ENCODE measurements at places on chromosomes 12 and 14.

DNA sequence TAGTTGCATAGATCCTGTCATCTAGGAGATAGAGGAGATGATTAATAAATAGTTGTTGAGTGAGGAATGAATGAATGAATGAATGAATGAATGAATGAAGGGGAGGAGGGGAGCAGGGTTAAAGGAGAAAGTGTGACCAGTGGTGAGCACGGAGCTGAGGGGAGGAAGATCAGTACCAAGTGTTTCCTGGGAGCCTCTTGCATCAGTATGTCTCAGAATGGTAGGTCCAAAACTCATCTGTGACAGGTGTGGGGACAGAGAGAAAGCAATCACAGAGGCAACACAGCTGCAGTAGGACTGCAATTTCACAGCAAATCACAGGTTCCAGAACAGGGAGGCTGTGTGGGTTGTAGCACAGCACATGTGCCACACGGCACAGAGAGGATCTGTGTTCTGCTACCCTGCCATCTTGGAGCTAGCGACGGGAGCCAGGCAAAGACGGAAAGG lies 14.5 kb upstream of the TNFRSF1A start:
- DNase-seq = no peak

DNA sequence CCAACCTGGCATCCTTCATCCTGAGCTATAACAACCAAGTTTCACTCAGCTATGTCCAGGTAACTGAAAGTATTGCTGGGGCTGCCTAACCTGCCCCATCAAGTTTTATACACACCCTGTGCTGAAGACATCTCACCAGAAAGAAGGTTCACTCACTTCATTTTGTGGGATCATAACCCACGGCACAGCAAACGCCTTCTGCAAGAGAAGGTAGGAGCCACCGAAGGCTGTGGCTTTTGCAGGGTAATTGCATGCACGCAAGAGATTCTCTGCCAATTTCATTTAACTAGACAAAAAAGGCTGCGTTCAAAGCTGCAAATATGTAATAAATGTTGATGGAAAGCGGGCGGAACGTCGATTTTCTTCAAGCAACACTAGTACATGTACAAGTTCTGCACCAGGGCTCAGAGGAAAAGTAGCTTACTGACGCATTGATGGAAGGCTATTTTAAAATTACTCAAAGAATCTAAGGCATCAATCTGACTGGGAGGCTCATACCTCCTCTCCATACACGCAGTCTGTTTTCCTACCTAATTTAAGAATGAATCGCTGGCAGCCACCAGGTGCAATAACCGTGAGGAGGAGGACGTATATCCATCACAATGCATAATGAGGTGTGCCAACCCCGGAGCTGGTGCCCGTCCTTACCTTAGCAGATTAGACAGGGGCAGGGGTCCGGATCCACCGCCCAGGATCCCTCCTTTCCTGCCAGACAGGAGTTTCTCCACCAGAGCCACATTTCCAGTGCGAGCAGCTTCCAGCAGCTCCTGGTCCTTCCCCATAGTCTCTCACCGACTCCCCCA lies 1.1 kb downstream of the ANKS1B start:
- DNase-seq = peak; percentile 17

GRCh38 chr12:3083921-3084347 lies 6.8 kb downstream of the TSPAN9 start:
- DNase-seq = no peak

DNA sequence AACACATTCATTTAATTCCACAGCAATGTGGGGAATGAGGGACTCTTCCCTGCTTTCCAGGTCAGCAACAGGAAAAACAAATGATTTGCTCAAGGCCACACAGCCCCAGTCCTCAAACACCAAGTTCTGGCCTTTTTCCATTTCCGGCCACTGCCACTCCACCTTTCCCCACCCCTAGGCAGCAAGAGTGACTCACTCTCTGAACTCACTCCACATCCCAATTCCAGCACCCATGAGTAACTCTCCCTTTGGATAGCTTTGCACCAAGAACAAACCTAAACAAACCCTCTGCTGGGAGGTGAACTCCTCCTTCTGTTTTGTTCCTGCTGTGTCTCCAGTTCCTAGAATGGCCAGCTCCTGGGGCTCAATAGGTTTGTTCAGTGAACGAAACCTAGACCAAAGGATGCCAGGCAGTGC lies 30.4 kb upstream of the PLEKHG6 start:
- DNase-seq = no peak

DNA sequence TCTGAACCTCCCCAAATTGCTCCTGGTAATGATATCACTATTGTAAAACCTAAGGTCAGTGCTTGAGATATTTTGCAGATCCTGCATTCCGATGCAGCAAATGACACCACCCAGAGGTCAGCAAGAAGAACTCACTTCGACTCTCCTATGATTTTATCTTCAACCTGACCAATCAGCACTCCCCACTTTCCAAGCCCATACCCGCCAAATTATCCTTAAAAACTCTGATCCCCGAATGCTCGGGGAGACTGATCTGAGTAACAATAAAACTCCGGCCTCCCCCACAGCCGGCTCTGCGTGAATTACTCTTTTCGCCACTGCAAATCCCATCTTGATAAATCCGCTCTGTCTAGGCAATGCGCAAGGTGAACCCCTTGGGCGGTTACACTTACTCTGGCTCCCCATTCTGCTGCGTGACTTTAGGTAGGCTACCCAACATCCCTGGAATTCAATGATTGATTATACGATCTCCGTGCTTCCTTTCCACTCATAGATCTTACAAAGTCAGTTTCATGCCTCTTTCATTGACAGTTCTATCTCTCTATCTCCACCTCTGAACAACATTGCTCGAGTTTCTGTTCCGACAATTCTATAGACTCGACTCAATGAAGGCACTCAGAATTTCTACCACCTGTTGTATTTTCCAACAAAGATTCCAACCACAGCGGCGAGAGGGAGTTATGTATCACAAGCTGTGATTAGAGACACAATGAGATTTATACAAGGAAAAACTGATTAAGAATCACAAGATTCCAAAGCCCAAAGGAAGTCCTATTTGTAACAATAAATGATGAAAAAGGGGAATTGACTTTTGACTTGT lies 939 bp downstream of the NPC2 start:
- no peak for DNase-seq

DNA sequence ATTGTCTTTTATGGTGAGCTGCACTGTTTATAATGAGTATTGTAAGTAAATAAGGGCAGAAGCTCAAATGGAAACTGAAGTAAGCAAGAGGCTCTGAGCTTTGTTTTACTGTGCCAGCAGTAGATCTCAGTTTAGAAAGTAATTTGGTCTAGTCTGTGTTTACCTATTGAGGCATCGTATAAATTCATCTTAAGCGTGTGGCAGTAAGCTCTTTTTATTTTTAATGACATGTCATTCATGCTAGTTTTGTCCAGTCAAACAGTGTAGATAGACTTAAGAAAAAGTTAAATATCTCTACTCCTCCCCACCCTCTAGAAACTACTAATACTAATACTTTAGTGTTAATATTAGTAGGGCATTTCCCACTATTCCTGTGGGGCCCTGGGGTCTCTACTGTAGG lies 2.0 kb downstream of the ANO6 start:
- DNase-seq = no peak

DNA sequence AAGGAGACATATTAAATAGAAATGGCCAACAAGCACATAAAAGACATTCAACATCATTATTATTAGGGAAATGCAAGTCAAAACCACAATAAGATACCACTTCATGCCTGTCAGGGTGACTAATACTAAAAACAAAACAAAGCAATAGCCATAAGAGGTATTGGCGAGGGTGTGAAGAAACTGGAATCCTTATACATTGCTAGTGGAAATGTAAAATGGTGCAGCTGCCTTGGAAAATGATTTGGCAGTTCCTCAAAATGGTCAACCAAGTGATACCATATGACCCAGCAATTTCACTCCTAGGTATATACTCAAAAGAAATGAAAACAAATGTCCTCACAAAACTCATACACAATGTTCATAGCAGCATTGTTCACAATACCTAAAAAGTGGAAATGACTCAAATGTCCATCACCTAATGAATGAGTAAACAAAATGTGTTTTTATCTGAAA lies 27.0 kb downstream of the GPR135 start:
- DNase-seq = no peak

GRCh38 chr12:26298785-26299621 lies 103.6 kb downstream of the SSPN start:
- DNase-seq = no peak

DNA sequence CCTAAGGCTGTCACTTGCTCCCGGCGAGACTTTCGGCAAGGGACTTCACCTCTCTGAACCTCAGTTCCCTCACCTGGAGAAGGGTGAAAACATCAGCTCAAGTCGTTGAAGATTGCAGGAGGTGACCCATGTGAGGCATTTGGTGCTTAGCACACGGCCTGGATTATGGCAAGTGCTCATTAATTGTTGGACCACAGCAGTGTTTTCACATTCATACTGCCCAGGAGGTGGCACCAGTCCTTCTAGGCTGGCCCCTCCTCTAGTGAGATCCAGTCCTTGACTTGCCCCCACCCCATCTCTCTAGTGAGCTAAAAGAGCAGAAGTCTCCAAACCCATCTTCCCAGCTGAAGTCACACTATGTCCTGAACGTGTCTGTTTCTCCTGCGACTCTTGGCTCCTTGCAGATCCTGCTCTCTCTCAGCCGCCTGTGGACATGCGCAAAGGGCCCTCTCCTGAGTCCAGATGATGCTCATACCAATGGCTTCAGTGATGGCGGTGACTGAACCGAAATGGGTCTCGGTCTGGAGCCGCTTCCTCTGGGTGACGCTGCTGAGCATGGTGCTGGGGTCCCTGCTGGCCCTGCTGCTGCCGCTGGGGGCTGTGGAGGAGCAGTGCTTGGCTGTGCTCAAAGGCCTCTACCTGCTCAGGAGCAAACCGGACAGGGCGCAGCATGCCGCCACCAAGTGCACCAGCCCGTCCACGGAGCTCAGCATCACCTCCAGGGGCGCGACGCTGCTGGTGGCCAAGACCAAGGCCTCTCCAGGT lies 1.6 kb downstream of the FICD start:
- DNase-seq = no peak

DNA sequence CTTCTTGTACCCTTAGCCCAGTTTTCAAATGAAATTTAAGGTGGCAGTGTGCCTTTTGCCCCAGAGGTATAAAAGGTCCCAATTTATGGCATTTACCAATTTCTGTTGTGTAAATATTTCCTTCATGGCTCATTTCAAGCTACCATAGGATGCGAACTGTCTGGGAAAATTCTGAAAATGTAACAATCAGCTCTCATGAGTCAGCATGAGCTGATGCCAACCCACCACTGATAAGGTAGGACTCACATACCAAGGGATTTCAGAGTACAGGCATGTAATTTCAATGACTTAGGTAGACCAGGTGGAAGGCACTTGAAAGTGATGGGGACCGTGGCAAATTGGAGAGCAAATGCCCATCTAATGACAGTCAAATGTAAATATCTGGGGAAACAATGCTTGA lies 169.5 kb downstream of the TTC8 start:
- DNase-seq = no peak

- DNase-seq = no peak
These were observed 313.1 kb downstream of the ADGRD1 start for GRCh38 chr12:131266591-131267467.

- no peak for DNase-seq
These were observed 624 bp downstream of the RIN3 start for GRCh38 chr14:92513966-92514843.

GRCh38 chr12:56165369-56165768 lies 7.2 kb downstream of the MYL6 start:
- DNase-seq = no peak

DNA sequence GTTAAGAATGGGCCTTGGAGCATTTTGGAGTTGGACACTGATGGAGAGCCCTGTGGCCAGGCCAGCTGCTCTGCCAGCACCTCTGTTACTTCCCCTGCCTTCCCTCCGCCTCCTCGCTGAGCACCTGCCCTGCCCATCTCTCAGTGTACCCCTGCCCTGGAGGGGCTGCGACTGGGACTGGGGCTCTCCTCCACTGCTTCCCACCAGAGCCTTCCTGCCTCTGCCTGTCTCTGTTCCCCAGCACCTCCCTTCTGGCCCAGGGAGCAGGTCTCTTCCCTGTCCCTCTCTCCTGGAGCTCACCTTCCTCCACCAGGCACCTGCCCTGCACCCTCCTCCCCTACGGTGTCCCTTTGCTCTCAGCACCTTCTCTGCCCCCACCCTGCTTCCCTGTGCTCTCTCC lies 62.1 kb downstream of the WDR20 start:
- no peak for DNase-seq

GRCh38 chr14:105197211-105197641 lies 16.1 kb upstream of the NUDT14 start:
- no peak for DNase-seq

GRCh38 chr14:92994131-92994676 lies 71.3 kb downstream of the CHGA start:
- no peak for DNase-seq

DNA sequence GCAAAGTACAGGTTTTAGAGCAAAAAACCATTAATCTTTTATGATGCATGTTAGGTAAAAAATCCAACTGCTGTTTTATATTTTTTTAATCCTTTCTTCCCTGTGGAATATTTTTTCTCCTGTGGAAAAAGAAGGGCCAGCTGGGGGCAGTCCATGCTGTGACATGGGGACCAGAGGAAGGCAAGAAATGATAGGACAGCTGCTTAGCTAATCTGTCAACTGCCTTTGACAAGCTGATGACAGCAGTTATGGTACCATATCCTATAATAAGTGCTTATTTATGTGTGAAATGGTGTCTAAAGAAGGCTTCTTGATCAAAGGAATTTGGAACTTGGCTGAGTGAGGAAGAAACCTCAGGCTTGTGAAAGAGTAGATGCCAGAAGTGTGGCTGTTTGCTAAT lies 452.4 kb upstream of the NOVA1 start:
- no peak for DNase-seq

DNA sequence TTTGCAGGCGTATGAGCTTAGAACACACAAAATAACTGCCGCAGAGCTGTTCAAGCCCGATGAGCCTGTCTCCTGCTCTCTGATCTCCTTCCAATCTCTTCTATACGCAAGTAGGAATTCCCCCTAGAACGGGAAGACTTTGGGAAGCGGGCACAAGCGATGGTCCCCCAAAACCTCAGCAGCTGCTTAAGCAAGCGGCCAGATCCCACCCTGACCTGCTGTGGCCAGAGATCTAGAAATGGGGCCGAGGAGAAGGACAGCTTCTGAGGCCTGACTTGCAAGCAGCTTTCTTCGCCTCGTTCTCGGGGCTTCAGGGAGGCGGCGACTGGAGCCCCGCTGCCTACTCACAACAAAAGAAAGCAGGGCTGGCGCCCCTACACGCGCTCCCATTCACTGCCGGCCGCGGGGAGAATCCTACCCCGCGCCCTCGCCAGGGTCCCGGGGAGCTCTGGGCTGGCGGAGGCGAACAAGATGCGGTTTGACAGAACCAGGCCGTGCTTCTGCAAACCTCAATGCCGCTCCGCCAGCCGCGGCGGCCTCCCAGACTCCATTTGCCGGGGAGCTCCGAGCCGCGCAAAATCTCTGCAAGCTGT lies 922 bp downstream of the TBX5 start:
- DNase-seq = no peak

Data from hypothalamus (tissue), 51 donors.